ENCODE measurements at places on chromosomes 7 and 10. TPM values are rescaled to one million over a fixed set of nuclear protein-coding genes. Genes with fewer than 3 reads are reported as not detected.

DNA sequence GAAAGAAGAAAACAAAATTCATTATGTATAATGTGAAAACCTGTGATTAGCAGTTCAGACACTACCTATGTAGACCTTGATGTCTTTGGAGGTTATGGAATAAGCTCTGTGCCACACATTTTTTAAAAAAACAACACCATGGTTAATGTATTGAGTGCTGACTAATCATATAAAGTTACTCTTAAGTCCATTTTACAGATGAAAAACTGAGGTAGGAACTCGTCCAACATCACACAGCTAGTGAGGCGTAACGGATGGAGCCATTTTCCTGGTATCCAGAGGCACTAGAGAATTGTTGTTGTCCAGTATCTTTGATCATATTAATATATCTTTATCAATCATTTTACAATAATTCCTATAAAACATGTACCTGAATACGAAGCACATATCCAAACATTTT lies 67.5 kb downstream of the MINDY3 start:
- no peak for DNase-seq

Gene RBP3
- 2.2 TPM for total RNA-seq

DNA sequence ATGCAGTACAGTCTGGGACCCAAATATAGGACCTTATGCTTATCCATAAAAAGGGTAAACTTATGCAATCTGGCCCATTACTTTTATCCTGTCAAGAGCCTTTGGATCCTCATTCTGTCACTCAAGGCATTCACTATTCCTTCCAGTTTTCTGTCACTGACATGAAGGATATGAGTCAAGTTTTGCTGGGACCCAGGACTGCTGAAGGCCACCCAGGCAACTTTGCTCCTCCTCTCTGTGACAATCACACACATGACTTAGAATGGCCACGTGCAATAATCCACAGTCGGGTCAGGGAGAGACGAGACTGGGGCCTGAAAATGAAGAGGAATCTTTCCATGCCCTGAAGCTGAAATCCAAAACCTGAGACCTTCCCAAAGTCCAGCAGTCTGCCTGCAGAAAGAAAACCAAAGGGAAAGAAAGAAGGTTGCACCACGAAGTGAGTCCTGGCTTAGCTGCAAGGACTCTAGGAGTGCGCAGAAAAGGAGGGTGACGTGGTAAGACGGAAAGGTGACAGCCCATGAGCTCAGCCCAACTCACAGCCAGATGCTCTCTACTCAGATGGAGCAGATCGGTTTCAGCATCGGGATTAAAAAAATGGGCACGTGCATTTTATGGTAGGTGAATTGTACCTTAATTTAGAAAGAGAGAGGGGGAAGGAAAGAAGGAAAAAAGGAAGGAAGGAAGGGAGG lies 67.2 kb downstream of the VOPP1 start:
- DNase-seq: no peak

Gene UNCX
- not detected for total RNA-seq

- DNase-seq: peak; percentile 11
These were observed 26.6 kb downstream of the TET1 start for GRCh38 chr10:68586606-68587305.

Measured in umbilical cord (tissue), 2 donors.